NCI-H510A treated with DMSO at 0.1 percent for 48 hours (cell line): ENCODE measurements at places on chromosomes 12 and 14.

DNA sequence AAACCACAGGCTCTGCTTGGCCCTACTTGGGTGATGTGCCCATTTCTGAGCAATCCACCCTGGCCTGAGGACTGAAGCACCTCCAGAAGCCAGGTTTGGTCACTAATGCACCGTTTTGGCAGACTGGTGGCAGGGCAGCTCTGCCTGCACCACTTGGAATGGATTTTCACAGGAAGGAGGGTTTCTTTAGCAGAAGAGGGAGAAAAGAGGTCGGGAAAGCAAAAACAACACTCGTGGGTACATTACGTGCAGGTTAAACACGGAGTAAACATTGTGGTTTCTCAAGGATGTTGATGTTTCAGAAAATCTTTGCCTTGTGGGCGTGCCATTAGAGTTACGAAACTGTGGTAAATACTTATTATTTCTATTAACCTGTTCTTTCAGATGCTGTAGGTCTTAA, 70.8 kb downstream of the KCNA5 start:
- DNase-seq: no peak

DNA sequence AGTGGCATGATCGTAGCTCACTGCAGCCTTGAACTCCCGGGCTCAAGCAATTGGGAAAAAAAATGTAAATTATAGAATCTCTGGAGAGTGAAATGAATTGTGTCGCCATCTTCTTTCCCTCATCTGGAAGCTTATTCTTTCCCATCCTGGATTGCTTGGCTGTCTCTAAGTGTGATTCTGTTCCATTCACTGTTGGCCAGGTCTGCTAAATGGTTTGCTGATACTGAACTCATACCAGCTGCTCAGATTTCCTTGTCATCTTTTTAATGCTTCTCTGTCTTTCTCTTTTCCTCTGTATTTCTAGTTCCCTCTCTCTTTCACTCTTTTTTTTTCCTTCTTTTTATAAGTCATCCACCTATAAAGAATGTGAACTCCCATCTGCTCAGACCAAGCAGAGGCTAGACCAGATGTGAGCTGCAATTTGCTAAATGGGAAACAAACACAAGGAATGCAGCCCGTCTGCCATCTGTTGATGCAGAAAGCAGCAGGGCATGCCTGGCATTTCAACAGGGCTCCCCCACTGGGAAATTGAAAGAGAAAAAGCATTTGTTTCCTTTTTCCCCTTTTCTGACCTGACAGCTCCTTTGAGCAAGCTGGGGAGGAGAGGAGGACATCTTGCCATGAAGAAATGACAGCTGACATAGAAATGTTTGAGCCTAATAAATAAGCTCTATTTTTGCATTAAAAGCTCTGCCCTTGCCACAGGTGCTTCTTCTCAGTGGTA, 1823.6 kb upstream of the FLRT2 start:
- no peak for DNase-seq

DNA sequence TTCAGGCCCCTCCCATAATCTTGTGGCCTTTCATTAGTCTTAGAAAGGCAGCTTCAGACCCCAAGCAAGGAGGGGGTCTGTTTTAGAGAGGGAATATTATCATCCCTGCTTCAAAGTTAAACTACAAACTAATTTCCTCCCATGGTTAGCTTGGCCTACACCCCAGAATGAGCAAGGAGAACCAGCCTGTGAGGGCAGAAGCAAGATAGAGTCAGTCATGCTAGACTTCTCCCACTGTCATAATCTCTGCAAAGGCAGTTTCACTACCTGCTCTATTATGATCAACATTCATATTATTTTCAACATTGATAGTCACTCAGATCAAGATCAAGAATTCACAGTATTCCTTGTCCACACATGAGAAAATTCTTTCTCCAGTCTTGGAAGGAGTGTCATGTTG, 105.1 kb downstream of the GXYLT1 start:
- DNase-seq: no peak

GRCh38 chr14:53032161-53032803, 81.4 kb upstream of the FERMT2 start:
- no peak for DNase-seq

DNA sequence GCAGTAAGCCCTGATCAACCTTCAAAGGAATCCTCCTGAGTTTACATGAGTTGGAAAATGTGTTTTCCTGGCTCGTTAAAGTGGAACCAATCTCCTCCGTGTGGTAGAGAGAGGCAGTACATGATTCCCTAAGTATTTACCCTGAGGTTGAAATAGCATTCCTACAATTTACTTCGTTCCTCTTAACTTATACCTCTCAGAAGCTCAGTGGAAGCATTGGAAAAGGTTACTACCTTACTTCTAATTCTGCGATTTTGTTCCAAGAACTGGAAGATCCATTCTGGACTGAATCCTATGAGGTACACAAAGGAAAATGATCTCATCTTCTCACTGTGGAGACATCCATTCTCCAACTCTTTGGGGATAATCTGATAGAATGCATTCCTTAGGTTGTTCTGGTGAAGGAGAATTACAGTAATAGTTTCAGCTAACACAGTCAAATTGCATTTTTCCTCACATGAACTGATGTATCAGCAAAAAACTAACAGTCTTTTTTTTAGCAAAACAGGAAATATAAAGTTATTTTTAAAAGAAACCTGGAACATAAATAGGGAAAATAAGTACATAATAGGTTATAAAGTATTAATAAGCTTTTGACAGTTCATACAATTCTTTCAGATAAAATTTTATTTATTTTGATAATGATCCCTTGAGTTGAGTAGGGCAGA, 475.6 kb downstream of the PDZRN4 start:
- peak; percentile 52 for DNase-seq

DNA sequence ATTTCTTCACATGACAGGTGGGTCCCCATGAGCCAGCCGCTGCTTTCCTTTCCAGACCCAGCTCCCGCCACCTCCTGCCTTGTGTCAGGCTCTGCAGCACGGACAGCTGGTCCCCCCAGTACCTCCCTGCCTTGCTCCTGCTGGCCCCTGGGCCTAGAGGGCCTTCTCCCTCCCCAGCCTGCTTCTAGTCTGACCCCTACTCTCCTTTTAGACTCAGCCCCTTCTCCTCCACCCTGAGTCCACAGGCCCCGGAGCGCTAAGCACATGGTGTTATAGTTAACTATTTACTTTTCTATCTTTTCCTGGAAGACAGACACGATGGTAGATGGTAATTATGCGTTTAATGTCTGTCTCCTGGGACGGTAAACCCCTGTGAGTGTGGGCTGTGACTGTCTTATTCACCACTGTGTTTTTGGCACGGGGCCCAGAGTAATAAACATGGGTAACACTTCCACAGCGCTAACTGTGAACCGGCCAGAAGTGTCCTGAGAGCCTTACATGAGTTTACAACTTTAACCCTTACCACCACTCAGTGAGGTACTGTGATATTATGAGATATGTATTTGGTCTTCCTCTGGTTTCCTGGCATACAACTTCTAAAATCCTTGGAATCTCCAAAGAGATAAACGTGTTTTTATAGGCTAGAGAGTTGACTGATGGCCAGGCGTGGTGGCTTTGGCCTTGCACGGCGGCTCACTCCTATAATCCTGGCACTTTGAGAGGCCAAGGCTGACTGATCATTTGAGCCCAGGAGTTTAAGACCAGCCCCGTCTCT, 41.2 kb downstream of the DGLUCY start:
- DNase-seq: peak; percentile 89
